Activated CD4-positive, alpha-beta T cell treated with anti-CD3 and anti-CD28 coated beads for 24 hours (primary cell): ENCODE measurements at places on chromosomes 5 and 9.

DNA sequence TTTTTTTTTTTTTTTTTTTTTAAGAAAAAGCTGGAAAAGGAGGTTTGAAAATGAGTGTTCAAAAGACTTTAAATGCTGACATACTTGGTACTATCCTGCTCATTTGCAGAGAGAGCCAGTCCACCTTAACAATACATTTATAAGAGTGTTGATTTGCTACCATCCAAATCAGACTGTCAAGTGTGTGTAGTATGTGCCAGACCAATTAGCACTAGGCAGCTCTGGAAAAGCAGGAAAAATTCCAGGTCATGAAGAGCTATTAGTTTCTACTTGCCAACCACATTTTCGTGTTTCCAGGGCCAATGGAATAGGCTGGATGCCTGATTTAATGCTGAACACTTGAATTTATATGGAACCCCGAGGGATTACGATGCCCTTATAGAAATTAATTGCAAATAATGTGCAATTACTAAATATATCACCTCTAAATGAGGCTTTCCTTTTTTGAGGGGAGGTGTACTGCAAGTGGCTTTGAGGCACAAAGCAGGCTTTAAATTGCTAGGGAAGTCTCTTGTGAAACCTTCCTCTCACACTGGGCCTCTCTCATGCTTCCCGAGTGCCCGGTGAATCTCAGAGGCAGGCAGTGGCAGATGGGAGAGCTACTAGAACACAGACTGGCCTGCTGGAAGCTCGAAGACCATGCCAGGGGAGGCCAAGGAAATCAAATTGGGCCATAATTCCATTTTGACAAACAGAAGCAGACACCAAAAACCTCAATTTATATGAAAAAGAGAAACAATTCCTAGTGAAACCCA lies 178.7 kb downstream of the PPP2R2B start:
- no peak for DNase-seq

GRCh38 chr5:171236651-171237050 lies 72.4 kb upstream of the TLX3 start:
- no peak for DNase-seq

DNA sequence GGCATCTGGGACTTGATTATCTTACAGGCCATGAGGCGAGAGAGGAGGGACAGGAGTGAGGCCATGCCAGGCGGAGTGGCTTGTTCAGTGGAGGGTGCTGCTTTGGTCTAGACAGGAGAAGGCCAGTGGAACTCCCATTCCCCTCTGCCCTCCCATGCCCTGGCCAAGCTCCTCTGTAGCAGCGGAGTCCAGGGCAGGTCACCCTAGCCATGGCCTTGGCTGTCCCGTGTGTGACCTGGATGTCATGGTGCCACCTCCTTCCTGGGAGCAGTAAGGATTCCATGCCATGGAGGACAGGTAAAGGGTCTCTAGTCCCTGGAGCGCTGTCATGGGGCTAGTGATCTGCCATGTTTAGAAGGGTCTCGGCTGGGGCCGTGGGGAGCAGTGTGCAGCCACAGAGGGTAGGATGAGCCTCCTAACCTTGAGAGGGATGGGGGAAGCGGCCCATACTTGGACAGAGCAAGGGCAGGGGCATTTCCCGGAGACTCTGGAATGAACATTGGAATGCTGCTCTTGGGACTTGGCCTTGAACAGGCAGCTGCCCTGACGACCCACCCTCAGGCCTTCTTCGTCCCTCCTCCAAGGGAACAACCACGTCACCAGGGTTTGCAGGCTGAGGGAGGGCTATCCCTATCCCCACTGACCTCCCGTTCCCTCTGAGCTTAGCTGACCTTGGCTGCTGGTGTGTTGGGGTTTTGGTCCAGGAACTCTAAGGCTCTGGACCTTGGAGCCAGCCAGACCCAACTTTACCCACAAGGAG lies 100.4 kb downstream of the DAB2IP start:
- no peak for DNase-seq

DNA sequence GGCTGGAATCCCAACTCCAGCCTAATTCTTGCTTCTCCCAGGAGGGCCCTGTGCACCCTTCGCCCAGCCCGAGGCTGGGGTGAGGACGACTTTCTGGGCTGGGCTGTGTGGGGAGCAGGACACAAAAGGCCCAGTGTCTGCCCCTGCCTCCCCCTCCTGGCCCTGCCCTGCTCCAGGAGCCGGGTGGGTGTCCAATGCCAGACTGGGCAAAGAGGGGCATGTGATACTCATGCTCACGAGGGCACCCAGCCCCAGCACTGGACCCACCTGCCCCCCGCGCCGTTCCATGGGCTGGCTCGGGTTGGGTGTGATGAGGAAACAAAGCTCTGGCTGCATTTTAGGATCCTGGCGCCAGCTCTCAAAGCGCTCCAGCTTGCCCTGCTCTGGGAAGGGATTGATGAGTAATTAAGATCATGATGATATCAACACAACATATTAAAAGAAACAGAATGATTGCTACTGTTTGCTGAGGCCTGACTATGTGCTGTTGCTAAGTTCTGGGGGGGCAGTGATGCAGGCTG lies 30.7 kb downstream of the LHX2 start:
- no peak for DNase-seq

DNA sequence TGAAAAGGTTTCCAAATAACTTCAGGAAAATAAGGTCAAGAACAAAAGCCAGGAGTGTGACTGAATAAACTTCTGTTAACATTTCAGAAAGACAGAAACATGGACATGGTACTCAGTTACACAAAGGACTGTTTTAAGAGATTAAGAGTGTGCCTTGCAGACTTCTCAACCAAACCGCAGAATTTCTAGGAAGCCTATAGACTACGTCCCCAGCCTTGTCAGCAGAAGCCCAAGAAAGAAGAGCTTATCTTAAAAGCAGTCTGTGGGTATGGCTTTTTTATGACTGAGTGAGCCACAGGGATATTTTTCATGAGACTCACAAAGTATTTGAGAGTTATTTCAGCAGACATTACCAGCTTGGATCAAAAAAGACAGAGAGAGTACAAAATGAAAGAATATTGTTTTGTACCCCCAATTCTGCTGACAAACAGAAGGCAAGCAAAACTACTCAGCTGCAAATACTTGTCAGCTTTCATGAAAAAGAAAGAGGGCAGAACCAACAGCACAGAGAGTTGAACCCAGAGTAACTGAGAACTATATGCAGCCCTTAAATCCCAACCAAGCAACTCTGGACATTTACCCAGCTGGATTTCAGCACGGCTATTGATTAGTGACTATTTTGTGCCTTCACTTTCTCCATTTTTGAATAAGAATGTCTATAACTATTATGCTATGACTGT lies 711.0 kb upstream of the CTNND2 start:
- no peak for DNase-seq

- no peak for DNase-seq
Measured at GRCh38 chr5:98798371-98798770, 24.9 kb downstream of the RGMB start.

DNA sequence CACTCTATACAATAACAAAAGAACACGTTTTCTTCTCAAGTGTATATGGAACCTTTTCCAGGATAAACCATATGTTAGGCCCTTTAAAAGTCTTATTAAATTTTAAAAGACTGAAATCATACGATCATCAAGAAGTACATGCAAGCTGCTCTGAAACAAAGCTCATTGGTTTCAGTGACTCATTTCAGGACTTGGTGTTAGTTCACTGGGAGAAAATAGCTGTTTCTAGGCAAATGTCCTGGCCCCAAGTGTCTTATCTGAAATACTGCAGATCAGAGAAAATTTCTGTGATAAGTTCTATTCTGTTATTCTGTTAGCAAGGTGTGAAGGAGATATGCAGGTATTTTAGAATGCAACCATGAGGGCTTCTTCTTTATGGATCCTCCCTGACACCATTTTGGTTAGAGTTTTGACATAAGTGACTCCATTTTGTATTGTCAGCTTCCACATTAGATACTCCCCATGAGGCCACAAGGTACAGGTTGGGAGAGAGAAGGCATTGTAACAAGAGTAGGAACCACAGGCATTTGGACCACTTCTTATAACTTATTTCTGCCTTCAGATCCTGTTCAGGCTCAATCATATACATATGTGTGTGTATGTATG lies 7.5 kb upstream of the CCDC180 start:
- no peak for DNase-seq

DNA sequence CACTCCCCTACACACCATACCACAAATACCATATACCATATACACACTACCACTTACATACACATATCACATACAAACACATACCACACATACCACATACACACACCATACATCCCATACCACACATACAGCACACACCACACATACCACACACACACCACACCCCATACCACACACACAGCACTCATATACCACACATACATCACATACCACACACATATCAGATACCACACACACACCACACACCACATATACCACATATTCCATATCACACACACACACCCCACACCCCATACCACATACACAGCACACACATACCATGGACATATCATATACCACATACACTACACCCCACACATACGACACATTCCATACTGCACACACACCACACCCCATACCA lies 276.6 kb downstream of the GADD45G start:
- DNase-seq, result no peak

DNA sequence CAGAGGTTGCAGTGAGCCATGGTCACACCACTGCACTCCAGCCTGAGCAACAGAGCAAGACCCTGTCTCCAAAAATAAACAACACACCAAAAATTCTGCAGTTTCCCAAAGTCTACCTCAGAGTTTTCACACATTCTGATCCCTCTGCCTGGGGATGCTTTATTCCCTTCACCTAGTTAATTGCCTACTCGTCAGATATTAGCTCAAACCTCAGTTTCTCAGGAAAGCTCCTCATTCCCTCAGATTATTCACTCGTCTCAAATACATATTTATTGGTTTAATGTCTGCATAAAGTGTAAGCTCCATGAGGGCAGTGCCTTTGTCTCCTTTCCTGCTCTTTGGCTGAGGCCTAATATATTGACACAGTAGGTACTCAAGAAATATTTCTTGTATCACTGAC lies 2.5 kb upstream of the MATR3 start:
- no peak for DNase-seq

DNA sequence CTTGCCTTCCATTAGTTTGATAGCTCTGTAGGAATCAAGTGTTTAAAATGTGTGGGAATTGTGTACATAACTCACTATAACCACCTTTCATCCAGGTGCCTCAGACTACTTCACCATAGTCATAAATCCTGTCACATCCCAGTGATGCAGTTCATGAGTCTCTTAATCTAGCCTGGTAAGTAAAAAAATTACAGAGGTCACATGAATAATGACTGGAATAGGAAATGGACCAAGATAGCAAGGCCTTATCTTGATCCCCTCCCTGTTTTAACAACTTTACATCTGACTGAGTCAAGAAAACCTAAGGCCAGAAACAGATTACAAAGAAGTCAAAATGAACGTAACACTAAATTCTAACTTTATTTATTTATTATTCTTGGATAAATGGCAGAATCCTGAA lies 1.5 kb upstream of the RNF145 start:
- DNase-seq, result no peak

- DNase-seq, result no peak
Measured at GRCh38 chr9:91833096-91833877, 116.7 kb downstream of the ROR2 start.

GRCh38 chr5:74319076-74319475 lies 321.5 kb downstream of the ENC1 start:
- DNase-seq, result no peak

GRCh38 chr5:151088986-151089385 lies 8.2 kb upstream of the TNIP1 start:
- DNase-seq, result no peak

- no peak for DNase-seq
Measured at GRCh38 chr5:68273717-68274409, 58.3 kb downstream of the PIK3R1 start.
